ENCODE measurements at places on chromosomes 6 and 20. TPM values are rescaled to one million over a fixed set of nuclear protein-coding genes. Genes with fewer than 3 reads are reported as not detected.

SLC22A23 gene
- 4.3 TPM for polyA plus RNA-seq

HLA-DQA1 gene
- 0.70 TPM for polyA plus RNA-seq

GRCh38 chr6:117483645-117484016, 1.2 kb downstream of the DCBLD1 start:
- peaks cover 22% of the 10 kb centered on the region for H3K4me1 ChIP-seq
- DNase-seq, result no peak
- peak overlapping the region; percentile 87 for H3K4me3 ChIP-seq
- H3K27ac ChIP-seq, result peak overlapping the region; percentile 75
- no peaks in the 10 kb centered on the region for H3K27me3 ChIP-seq

DNA sequence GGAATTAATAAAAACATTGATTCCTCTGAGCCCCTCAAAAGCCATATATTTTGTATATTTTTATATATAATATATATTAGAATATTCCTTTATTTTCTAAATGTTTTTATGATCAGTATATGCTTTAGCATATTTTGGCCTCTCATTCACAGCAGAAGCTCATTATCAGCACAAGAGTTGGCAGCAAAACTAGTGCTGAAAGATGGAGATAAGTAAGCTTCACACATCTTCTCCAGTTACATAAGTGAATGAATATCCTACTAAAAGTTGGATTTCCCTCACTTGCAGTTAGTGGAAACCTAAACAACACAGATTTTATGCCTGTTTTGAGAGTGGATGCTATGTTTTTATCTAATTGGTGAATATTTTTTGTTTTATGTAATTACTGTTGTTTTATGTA, 1303.8 kb upstream of the ADGRB3 start:
- no peaks in the 10 kb centered on the region for H3K4me1 ChIP-seq
- DNase-seq, result no peak
- no peak overlapping the region for H3K27ac ChIP-seq
- no peak overlapping the region for H3K4me3 ChIP-seq

Measured in keratinocyte (primary cell).